ENCODE measurements at places on chromosomes 6 and 20.

DNA sequence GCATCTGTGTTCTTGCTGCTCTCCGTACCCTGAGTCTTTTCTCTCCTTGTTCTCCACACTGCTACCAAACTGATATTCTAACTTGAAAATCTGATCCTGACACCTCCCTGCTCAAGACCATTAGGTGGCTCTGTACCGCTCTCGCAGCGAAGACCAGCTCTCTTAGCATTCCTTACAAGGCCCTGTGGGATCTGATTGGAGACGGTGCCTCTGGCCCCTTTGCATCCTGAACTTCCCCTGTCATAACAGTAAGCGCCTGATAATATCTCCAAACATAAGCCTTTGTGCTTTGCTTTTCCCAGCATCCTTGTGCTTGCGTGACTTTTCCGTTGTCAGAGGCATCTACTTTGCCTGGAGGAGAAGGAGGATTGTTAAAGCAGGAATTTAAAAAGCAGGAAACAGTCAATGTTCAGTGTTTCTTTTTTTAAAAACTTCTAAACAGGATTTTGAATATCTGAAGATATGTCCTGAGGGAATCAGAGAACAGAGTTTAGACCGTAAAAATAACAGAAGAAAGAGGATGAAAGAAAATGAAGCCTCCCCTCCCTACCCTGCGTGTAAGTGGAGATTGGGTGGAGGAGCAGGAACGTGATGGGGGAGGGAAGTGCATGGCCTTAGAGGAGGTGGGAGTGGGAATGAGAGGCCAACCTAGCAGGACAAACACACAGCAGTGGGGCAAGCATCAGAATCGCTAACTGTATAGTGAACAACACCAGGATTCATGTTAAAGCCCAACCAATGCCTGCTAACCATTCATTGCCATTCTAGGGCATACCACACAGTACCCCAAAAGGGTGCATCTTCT is 89.2 kb upstream of the STMND1 start:
- peak; percentile 92 for DNase-seq

- DNase-seq, result no peak
Measured at GRCh38 chr20:52405417-52405816, 213.8 kb upstream of the ZFP64 start.

DNA sequence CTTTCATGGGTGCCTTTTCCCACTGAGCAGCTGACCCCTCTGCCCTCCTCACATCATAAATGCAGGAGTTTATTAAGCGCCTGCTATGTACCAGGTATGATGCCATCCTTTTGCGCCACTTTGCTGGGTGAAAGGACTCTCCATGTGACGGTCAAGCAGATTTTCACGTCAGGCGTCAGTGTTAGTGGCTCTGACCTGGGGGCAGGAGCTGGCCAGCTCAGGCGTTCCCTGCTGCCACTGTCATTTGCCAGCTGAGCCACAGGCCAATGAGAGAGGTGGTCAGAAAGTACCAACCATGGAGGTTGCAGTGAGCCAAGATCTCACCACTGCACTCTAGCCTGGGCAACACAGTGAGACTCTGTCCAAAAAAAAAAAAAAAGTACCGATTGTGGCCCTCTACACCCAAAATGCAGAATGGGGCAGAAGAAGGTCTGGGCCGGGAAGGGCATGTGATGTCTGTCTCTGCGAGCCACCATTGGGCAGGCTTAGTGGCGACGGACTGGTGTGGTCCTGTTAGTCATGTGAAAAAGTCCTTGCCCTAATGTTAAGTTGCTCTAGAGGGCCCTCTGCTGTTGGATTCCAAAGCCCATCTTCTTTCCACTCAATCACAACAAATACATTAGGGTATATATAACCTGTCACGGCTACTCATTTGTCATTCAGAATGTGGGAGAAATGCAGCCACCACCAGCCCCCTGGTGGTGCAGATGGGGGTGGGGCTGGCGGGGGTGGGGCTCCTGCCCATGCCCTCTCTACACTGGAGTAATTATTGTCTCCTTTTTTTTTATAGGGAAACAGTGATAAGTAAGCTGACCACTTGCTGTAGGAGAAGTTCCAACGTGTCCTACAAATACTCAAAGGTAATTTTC is 18.4 kb upstream of the SLC22A1 start:
- no peak for DNase-seq

DNA sequence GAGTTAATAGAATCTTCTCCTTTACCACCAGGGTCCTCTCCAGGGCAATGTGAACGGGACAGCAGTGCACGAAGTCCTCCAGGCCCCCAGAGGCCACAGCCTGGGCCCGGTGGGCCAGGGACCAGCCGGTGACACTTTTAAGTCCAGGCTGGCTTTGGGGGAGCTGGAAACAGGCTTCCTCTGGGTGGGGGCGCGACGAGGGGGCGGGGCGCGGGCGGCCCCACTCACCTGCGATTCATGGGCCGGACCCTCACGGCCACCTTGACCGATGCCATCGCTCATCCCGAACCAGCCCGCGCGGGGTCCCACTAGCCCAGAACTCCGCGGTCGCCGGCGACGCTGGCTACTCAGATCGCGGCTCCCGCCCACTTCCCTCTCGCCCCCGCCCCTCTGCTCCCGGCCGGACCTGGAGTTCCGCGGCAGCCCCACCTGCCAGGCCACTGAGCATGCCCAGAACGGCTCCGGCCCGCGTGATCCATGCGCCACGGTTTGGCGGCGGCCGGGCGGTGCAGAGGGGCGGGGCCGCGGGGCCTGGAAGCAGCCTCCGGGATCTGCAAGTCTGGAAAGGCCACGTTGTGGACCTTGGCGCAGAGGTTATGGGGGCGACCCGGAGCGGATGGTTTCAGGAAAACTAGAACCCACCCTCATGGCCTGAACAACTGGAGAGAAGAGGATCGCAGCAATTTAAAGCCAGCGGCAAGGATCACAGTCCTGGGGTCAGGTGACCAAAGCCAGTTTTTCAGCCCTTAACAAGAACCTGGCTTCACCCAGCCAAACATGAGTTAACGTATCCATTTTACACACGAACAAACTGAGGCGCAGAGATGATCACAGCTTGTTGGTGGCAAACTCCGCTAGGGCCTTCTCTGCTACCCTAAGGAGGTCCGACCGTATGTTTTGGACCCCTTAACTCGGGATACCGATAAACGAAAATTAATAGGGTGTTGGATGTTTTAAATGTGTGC is at the start of gene KIF16B:
Gene KIF16B (minus strand): TSS at position 448 of the 965 bp plus-strand sequence. CDS start 173 bp downstream, at position 275.
- peak; percentile 32 for DNase-seq

DNA sequence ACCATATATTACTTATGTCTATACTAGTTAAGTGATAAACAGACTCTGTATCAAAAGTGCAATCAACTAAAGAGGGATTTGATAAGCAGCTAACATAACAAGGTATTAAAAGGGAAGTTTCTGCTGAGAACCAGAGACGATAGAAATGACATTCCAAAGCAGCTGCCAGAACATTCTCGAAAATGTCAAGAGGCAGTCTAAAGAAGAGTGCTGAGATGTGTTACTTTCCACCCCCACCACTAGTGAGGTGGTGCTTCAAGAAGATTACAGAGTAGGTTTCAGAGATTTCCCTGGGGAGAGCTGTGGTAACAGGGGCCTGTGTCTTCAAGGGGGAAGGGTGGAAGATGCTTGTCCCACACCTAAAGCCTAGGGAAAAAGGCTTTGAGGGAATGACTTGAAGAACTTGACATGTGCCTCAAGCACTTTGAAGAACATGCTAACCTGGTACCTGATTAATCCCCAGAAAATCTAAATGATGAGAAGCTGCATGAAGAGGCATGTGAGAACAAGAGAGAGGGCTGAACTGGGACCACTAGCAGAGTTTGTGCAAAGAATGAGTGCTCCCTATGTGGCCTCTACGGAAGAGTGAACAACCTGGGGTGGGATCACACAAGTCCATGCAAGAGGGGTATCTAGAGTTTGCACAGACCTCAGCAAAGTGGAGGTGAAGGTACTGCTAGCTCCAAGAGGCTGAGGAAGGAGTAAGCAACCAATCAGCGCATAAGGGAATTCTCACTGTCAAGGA is 5.0 kb downstream of the FAM184A start:
- DNase-seq, result no peak

DNA sequence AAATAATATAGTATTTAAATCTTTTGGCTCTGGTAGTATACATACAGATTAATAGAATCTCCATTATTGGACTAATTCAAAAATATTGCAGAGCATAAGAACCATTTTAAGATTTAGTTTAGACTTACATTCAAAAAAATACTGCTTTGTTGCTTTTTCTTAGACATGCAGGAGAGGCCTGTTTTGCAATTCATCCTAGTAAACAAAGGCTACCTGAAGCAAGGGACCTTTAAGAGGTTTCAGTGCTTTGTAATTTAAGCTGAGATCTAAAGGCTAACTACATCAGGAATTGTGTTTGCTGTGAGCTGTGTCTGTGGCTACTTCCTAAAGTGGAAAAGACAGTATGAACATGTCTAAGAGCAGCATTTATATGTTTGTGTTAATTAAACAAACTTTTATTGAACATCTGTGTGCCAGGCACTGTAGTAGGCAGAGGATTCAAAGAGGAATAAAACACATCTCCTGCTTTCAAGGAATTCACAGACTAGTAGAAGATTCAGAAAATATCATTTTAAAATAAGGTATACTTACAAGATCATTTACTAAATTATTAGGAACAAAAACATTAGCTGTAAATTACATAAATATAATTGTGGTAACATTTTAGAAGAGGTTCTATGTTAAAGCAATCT is 29.1 kb upstream of the CALHM6 start:
- no peak for DNase-seq

GRCh38 chr20:63037669-63038268 is 31.0 kb upstream of the BHLHE23 start:
- DNase-seq, result no peak

DNA sequence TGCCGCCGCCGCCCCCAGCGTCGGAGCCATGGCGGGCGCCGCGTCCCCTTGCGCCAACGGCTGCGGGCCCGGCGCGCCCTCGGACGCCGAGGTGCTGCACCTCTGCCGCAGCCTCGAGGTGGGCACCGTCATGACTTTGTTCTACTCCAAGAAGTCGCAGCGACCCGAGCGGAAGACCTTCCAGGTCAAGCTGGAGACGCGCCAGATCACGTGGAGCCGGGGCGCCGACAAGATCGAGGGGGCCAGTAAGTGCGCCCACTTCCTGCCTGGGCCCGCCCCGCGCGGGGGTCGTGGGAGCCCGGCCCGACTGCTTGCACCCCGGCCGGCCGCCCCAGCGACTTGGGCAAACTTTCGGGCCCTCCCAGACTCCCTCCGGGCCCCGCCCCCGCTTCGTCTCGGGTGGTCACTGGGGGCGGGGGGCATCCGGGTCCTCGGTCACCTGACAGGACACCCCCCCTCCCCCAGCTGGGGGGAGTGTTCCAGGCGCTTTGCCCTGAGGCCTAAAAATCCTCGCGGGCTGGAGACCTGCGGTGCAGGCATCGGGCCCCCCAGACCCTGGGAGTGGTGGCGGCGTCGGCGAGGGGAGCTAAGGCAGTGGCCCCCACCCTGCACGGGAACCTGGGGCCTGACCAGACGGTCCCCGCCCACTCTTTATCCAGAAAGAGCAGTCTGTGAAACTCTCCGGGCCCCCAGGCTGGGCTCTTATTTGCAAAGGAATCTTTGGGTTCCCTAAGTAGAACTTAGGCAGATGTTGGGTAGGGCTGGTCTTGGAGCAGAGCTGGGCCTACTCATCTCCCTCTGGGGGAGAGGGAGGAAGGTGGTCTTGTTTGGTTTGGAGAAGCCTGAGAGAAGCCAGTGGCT is 501 bp downstream of the PLCG1 start:
- no peak for DNase-seq
